Stimulated activated CD4-positive, alpha-beta T cell treated with anti-CD3 and anti-CD28 coated beads, Interleukin-12 subunit alpha, Interleukin-12 subunit beta, amount 100 ng/mL, for 48 hours (primary cell): ENCODE measurements at places on chromosomes 4 and X.

GRCh38 chrX:375181-376036 is 11.3 kb downstream of the PPP2R3B start:
- DNase-seq: no peak

DNA sequence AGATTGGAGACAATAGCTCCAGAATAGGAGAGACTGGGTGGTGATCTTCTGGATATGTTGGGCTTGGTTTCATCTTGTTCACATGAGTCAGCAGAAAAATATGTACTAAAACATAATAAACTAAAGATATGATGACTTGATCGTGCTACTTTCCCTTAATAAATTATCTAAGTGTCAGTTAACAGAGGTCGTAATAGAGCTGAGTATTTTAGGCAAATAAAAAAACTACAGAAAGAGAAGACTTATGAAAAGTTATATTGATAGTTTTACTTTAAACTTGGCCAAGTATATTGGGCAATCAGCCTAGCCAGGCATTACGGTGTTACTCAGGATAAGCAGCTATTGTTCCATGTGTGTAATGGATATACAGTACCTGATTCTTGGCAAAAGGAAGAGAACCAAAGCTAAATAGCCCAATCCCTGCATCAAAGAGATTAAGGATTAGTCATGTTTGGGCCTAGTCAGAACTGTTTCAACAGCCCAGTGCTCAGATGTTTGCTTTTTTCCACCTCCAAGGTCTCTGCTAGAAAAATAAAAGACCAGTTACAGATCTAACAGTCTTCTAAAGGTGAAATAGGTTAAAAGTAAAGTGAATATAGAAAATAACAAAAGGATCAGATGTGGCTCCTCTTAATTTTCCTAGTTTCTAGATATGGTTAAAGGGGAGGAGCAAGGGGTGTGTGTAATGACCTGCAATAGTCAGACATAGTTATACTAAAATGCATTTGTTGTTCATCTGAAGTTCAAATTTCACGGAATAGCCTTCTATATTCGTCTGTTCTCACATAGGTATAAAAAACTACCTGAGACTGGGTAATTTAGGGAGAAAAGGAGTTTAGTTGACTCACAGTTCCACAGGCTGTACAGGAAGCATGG is 262.6 kb downstream of the ADGRL3 start:
- no peak for DNase-seq

DNA sequence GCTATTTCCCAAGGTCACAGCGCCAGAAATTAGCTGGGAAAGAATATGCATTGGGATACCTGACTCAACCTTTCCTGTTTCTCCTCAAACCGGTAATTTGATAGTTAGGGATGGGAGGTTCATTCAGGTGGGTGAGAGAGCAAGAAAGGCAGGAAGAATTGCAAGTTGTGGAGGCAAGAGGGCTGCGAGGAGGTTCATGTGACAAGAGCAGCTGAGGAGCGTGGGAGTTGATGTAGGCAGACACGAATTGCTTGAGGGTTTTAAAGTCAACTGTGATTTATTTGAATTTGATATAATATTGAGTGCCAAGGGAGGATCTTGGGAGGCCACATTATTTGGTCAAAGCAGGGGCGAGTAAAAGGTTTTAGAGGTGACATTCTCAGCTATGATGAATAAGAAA is 329.0 kb downstream of the STIM2 start:
- DNase-seq: no peak

GRCh38 chrX:16772460-16772859 is 13.8 kb upstream of the TXLNG start:
- no peak for DNase-seq

DNA sequence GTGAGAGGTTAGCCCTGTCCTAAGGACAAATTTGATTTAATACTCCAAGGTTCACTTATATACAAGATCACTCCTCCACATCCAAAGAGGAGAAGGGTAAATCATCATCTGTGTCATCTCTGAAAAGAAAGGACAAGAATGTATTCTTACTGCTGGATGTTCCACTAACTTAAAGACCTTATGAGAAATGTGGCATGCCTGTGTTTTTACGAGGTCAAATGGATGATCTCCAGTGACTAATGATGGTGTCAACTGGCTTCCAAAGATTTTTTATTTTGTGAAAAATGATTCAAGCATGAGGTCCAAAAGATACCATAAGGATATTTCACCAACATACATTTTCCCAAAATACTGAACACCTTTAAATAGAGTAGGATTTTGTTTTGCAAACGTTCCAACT is 143.4 kb downstream of the PTCHD1 start:
- DNase-seq: no peak

DNA sequence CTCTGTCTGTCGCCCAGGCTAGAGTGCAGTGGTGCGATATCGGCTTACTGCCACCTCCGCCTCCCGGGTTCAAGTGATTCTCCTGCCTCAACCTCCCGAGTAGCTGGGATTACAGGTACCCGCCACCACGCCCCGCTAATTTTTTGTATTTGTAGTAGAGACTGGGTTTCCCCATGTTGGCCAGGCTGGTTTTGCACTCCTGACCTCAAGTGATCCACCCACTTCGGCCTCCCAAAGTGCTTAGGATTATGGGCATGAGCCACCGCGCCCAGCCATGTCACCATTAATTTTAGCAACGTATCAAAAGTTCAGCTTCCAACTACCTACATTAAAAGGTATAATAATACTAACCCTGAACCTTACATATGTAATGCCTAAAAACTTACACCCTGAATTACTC is 940 bp upstream of the UTP3 start:
- DNase-seq: no peak

DNA sequence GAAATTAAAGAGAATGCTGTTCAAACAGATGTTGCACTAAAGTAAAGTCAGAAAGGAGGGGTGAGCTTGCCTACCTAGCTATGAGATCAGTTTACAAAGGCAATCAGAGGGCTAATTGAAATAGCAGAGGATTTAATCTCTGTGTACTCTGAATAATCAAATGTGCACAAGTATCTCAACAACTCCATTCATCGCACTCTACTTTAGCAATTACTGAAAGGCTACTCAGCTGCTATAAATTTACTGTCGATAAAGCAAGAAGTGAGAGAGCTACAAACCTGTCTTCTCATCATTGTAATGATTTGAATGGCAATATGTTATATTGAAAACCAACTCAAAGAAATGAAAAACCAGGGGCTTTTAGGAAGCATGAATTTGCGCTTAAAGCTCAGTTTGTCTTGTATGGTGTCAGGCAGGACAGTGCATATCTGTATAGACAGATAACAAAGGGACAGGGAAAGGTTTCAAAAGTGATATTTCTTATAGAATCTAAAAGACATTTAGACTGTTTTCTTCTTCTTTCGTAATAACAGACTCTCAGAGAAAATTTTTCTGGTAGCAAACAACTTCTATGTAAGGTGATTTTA is 34.8 kb downstream of the GC start:
- no peak for DNase-seq
